ENCODE measurements at places on chromosomes 4 and X.

GRCh38 chrX:31039327-31039711 is 32.5 kb downstream of the FTHL17 start:
- DNase-seq, result no peak

- no peak for DNase-seq
These were observed 135.3 kb downstream of the SHROOM3 start for GRCh38 chr4:76570141-76570973.

GRCh38 chrX:100315566-100315965 is 94.5 kb downstream of the PCDH19 start:
- DNase-seq, result no peak

DNA sequence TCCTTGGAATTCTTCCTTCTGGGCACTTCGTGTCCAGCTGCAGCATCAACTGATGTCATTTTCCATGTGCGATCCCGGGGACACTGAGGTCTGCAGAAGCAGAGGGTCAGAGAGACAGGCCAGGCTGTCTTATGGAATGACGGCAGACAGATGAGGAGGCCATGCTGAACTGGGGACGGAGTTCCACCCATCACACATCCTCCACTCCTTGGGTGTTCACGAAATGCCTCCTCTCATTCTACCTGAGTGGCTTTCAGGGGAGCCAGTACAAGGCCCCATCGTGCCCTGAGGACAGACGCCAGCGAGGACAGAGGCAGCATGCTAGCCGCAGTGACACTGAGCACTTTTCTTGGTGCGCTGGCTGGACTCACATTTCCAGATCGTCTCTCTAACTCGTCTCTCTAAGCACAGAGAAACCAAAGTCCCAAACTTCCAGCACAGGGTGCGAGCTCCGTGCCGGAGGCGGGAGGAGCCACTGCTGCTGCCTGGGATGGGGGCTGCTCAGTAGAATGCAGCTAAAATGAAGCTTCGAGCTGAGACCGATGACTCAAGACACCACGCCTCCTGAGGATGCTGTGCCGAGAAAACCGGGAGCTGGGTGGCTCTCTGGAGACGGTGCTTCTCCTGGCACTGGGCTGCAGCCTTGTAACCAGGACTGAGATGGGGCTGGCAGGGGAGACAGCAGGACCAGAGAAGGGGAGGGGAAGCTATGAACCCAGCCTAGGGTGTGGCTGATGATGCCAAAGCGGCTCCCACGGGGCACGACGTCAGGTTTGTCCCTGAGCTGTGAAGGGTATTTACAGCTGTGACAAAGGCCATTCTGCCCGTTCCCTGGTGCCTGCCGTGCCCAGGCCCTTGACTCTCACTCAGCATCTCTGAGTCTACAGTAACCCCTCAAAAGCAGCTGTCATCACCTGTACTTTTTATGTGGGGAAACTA is 8.2 kb downstream of the ABLIM2 start:
- no peak for DNase-seq

DNA sequence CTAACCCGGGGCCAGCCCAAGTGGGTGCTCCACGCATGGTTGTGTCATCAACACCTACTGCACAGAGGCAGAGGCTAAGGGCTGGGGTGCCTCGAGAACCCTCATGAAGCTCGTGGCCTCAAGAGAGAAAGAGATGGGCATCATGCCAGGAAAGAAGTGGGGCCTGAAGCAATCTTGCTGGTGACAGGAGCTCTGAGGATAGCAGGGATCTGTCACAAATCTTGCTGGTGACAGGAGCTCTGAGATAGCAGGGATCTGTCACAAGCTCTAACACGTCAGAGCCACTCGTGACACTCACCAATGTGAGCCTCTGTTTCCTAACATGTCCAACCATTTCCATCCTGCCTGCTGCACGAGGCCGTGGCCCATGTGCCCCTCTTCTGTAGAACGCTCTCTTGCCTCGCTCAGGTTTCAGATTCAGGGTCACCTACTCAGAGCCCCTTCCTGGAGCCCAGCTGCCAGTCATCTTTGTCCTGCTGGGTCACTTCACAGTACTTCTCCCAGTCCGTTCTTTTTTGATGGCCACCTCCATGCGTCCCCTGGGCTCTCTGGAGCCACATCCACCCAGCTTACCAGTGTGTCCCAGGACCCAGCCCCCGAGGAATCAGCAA is 21.1 kb downstream of the PNMA6E start:
- no peak for DNase-seq

- DNase-seq, result no peak
These were observed 71.5 kb upstream of the VCX2 start for GRCh38 chrX:8242431-8243020.

- no peak for DNase-seq
These were observed 217.4 kb downstream of the GPAT3 start for GRCh38 chr4:83753260-83753659.

DNA sequence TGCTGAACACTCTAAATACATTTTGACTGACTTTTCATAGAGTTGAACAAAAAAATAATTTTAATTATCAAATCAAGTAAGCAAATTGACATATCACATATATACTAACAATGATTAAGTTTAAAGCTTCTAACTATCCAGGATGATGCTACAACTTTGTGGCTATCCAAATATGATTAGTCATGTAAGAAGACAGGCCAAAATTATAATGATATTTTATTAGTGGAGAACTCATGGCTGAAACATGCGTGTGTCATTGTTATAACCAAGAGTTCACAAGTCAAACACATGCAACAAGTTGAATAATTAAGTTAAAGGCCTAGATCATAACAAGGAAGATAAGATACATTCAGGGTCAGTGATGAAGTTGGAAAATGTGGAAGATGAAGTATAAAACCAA is 346.8 kb downstream of the FSTL5 start:
- no peak for DNase-seq

DNA sequence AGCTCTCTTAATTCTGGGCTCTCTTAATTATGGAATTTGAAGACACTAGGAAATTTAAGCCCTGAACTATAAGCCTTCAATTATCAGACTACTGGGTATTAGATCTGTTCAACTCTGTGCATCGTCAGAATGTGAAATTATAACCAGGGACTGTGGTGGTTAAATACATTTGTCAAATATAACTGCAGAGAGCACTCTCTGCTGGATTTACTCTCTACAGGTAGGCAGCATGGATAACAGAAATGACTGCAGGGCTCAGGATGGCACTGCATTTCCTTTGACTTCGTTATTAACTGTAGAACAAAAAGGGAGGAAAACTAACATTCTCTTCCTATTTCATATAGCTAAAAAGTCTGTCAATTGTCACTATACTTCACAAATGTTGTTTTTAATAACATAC is 310.1 kb upstream of the RASGEF1B start:
- no peak for DNase-seq

DNA sequence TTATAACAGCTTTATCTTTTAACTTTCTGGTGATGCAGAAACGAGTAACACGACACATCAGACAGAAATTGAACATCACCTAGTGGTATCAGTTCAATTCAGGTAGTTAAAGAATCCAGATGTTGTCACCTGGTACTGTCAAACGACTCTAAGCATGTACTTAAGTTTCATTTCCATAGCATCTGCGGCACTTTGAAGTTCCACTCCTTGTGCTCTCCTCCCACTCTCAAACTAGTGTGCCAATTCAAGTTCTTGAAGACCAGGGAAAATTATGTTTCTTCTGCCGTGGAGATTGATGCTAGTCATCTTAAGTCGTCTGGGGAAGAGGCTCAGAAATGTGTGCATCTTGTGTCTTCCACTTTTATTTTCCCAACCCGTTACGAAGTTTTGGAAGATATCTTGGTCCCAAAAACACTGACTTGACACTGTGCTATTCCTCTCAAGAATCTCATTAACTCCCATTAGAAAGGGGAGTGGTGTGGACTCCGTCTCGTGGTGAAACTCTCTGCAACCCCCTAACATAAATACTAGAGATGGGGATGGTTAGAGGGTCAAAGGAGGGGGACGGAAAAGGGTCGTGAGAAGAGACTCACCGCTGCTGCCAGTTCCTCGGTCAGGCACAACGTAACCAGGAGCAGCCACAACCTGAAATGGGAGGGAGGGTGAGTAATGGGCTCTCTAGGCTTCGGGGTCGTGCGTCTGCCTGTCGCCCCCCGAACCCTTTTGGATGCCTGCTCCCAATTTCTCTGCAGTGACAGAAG is 693 bp downstream of the COL4A6 start:
- DNase-seq, result no peak

Measured in NCI-H460 (cell line).